ENCODE measurements at places on chromosomes 12 and 14.

GRCh38 chr12:105967038-105967776 is 171.5 kb downstream of the NUAK1 start:
- DNase-seq = no peak

GRCh38 chr14:64673316-64673715 is 30.9 kb upstream of the PLEKHG3 start:
- DNase-seq = no peak

GRCh38 chr12:30000401-30000800 is 216.7 kb upstream of the TMTC1 start:
- no peak for DNase-seq

DNA sequence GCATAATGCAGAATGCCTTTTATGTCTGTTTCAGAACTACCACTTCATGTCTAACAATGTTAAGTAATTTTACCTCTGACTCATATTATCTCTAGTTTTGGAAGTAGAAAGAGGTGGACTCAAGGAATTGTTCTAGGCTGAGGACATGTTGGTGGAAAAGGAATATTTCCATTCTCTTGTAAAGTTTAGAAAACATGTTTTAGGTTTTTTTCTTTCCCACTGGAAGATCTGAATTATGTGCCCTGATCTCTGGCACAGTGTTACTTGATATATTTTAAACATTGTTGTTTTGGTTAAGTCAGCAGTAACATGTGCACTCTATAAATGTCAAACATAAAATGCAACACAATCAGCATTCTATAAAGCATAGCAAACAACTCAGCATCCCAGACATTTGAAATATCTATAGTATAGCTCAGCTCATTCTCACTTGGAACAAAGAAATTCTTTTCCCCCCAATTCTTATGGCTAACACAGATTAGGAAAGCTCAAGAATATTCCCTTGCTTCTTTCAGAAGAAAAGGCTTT is 202.3 kb downstream of the STXBP6 start:
- DNase-seq = no peak

GRCh38 chr12:85369365-85370154 is 89.5 kb downstream of the ALX1 start:
- no peak for DNase-seq

DNA sequence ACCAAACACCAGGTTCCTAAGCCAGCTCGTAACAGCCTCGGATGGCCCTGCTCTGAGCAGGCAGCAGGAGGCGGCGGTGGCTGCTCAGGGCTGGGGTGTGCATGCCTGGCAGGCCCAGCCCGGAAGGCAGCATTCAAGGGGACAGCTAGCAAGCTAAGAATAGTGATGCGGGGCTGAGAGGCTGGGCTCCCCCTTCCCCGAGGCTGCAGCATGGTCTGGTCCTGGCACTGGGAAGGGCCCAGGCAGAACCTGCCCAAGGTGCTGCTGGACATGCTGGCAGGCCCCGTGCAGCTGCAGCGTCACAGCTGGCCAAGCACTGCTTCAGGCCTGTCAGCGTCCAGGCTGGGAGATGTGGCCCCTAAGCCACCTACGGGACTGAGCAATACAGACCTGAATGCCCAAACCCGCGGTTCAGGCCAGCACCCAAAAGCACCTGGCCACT is 26.4 kb upstream of the NUDT14 start:
- DNase-seq = no peak

DNA sequence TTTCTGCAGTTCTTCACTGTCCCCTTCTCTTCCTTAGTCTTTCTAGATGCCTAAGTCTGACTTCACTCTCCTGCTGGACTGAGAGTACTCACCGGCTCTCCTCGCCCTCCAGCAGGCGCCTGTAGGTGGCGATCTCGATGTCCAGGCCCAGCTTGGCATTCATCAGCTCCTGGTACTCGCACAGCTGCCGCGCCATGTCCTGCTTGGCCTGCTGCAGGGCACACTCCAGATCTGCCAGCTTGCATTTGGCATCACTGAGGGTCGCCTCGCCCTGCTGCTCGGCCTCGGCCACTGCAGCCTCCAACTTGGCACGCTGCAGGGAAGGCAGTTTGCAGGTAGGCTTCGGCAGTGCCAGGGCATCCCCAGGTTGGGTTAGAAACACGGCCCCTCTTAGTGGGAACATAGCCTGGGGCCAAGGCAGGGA is 5.2 kb downstream of the KRT84 start:
- no peak for DNase-seq

DNA sequence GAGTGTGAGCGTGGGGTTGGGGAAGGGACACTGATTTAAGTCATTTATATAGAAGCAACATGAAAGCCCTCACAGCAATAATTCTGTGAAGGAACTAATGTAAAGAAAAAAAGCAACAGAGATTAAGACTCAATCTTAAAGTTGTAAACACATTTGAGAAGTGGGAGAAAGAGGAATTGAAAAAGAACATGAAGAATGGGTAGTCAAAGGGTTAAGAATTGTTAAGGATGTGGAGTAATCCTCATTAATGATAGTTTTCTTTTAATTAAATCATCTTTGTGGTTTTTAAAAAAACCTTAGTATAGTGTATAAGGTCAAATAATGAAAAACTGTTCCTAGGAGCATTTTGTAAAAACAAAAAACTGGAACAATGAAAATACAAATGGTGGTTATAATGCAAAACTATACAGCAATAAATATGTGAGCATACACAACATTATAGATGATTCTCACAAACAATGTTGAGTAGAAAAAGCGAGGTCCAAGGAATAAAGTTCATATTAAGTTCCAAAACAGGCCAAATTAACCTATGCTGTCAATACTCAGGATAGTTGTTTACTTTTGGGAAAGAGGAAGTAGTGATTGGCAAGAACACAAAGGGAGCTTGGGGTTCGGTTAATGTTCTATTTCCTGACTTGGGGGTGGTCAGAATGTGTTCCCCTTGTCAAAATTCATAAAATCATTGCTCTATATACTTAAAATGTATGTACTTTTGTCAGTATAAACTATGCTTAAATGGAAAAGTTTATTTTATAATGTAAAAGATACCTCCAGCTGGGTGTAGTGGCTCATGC is 120.4 kb upstream of the ATF7IP start:
- DNase-seq = no peak
